ENCODE measurements at places on chromosomes 3 and 15.

DNA sequence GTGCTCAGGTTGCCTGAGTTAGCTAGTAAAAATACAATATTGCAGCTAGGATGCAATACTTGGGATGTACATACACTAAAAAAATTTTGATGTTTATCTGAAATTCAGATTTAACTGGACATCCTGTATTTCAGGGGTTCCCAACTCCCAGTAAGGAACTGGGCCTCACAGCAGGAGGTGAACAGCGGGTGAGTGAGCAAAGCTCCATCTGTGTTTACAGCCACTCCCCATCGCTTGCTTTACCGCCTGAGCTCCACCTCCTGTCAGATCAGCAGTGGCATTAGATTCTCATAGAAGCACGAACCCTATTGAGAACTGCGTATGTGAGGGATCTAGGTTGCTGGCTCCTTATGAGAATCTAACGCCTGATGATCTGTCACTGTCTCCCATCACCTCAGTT is 285.1 kb upstream of the PROK2 start:
- DNase-seq = no peak

GRCh38 chr3:49278548-49278947 is 1.5 kb upstream of the C3orf62 start:
- DNase-seq = no peak

DNA sequence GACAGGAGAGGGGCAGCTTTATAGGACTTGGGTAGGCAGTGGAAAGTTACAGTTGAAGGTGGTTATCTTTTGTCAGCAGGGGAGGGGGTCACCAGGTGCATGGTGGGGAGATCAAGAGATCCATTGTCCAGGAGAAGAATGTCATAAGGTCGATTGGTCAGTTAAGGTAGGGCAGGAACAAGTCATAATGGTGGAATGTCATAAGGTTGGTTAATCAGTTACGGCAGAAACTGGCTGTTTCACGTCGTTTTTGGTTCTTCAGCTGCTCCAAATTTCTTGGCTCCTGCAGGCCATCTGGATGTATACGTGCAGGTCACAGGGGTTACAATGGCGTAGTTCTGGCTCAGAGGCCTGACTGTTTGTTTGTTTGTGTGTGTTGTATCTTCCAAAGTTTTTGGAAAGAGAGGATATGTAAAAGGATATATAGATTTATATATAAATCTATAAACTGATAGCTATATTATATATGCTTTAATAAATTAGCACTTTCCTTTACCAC is 565.1 kb downstream of the ZNF385D start:
- DNase-seq = no peak

GRCh38 chr15:85010386-85011159 is 28.9 kb downstream of the PDE8A start:
- no peak for DNase-seq

DNA sequence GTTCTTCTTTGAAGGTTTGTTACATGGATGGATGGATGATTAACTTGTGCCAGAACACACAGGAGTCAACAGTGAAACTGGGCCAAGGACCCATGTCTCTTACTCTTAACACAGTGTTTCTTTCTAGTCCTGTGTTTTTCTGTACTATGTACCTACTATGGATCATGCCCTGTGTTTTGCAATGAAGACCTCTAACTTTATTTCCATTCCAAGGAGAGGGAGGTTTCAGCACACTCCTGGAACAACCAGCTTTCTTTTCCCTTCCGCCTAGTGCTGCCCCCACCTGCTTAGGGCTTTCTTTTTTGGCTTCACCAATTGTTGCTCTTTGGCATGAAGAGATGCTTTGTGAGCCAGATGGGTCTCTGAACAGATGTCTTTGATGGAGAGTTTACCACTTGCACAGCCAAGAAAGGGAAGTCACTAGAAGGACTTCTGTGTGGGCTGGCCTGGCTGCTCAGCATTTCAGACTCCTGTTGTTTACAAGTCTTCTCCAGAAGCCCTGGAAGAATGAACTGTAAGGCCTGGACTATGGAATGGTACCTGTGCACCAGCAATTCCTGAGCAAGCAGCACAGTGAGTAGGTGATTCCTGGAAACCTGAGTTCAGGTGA is 44.5 kb downstream of the SNAPC5 start:
- no peak for DNase-seq

DNA sequence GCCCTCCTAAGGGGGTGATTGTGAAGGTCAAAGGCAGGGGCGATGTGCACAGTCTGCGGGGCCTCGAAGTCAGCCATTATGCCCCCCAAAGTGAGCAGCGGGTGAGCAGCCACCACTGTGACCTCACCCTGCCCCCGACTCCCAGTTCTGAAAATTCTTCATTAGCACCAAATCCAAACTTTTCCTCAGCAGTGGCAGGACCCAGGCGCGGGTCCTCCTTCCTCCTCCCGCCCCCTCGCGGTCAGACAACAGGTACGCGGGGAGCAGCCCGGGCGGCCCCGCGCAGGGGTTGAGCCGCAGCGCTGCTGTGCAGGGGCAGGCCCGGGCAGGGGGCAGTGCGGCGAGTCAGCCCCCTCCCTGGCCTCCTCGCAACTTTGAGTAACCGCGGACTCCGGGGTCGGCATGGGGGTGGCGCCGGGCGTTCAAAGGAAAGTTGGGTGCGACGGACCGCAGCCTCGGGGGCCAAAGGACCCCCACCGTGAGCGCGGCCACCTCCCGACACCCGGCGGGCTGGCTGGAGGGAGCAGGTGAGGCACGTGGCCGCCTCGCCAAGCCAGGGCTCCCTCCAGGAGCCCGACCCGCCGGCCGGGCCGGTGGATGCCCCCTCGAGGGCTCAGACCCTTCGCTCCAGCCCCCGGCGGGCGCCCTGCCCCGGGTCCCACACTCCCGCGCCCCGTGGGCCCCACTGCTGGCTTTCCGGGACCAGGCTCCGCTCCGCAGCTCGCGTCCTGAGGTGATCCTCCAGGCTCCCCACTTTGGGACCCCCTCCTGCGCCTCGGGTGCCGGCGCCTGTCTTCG is 49.4 kb upstream of the CCDC174 start:
- DNase-seq = no peak

- no peak for DNase-seq
Observed at GRCh38 chr3:37793889-37794591, 67.6 kb upstream of the CTDSPL start.

GRCh38 chr3:178456621-178457285 is 79.5 kb upstream of the KCNMB2 start:
- DNase-seq = no peak

- DNase-seq = no peak
Observed at GRCh38 chr15:74451861-74452835, 8.8 kb downstream of the UBL7 start.

DNA sequence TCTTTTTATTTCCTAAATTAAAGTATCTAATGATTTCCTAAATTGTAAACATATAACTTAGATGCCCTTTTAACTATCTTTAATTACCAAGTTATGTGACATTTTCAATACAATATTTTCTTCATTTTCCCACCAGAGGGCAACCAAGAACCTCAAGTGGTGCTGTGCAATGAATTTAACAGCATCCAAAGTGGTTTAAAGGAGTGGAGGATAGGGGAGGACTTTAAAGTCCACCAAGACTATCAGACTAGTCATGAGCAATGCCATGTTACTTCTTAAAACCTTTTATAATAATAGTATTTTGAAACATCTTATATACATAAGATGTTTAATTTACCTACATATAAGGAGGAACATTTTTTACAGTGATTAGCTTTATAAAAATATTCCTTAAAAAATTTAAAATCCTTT is 74.4 kb downstream of the DLG1 start:
- no peak for DNase-seq

DNA sequence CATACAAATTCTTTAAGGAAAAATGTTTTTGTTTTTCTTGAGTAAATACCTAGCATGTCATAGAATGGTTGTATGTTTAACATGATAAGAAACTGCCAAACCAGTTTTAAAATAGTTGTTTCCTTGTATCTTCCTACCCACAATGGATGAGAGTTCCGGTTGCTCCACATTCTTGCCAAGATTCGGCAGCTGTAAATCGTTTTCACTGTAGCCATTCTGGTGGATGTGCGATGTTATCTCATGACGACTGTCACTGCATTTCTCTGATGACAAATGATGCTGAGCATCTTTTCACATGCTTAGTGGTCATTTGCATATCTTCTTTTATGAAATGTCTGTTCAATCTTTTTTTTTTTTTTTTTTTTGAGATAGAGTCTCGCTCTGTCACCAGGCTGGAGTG is 36.6 kb upstream of the SH3GL3 start:
- DNase-seq = no peak

- DNase-seq = no peak
Observed at GRCh38 chr15:68552344-68552743, 26.4 kb upstream of the CORO2B start.

DNA sequence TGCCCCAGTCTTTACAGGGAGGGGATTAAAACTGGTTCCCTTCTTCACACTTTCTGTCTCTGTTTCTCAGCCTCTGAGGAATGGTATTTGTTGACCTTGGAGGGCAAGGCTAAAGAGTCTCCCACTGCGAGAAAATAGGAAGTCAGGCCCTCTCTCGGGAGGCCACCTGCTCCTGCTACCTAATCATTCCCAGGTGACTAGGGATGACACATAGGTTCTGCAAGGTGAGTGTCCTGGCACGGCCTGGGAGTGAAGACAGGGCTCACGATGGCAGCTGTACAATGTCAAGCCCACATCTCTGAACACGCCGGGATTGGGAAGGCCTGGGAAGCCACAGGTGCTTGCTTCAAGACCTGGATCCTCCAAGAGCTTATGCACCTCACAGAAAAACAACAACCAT is 314.2 kb downstream of the NTRK3 start:
- DNase-seq = no peak

DNA sequence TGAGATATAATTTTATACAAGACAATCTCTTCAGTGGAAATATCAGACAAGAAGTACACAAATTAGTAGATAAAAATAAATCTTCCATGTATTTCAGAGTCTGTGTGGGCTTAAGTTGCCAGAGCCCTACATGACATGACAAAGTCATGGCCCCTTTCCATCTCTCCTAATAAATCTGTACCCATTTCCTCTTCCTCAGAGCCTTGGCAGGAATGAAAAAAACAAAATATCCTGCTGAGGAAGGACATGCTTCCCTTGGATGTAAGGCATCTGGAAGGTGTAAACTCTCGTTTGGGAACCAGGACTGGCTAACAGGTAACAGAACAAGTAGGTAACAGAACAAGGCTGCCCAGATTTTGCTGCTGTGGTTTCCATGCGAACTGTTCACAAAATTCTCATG is 148.1 kb downstream of the SNRK start:
- no peak for DNase-seq

Data from stimulated activated CD8-positive, alpha-beta memory T cell treated with anti-CD3 and anti-CD28 coated beads, Interleukin-7, amount 100 ng/mL, for 1 hour (primary cell).